ENCODE measurements at places on chromosomes 7 and 10.
A peak's percentile ranks its signal among the peaks of the same experiment; 100 is the strongest.

- DNase-seq = peak; percentile 18
Observed at GRCh38 chr10:17831341-17831740, 22.2 kb downstream of the MRC1 start.

DNA sequence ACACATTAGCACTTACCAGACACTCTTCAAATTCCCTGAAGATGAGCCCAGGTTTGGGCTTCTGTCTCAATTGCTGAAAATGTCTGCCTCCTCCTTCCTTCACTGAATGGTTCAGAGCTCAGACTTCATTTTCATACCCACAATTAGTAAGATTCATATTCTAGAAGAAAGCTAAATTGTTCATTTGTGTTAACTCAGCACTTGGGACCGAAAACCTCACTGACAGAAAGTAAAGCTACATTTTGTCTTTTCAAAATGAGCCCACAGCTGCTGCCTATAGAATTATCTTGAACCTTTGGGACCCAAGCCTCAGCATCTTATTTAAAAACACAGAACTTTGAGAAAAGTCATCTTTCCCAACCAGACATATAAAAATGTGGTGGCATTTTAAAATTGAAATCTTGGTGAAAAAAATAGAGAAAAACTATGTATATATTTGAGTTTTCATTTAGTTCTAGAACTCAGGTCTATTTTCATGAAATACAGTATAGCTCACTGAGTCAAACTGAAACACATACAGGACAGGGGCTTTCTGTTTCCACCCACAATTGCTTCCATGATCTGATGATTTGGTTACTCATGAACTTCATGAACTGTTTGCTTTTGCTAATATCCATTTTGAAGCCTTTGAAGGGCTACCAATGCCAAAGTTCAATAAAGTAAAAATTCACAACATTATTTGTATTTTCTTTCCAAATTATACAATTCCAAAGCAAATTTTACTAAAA lies 119.1 kb upstream of the PFKP start:
- no peak for DNase-seq

DNA sequence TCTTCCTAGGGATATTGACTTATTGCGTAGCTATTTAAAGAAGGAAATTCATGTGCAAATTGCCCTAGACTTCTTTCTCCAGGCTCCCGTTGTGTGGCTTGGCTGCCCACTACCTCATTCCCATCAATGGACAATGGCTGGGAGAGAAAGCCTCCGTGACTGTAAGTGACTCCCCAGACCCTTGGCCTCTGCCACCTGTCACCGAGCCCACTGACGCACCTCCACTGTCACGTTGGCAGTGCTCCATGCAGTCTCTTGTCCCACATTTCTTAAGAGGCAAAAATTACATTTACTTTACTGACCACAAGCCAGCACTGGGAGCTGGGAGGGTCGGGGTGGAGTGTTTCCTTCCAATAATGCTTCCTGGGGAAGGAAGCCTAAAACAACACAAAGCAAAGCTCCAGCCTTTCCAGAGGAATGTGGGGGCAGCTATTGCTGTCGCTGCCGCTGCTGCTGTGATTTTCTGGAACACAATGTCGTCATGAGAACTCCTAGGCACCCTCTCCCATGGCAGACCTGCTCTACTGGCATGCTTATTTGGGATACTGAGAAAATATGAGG lies 89.7 kb upstream of the STEAP1B start:
- no peak for DNase-seq

GRCh38 chr7:116948934-116949333 lies 4.4 kb upstream of the ST7 start:
- DNase-seq = no peak

DNA sequence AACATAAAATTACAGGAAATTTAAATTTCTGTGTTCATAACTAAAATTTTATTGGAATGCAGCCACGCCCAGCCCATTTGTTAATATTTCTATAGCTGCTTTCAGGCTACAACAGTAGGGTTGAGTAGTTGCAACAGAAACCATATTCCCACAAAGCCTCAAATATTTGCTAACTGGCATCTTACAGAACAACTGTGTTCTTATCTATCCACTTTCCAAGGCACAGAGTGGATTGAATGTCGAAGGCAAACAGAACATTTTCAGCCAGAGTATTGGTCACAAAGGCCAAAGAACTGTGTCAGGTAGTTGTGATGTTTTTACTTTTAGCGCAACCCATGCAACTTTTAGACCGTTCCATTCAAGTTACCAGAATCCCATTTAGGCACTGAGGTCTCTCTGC lies 51.1 kb upstream of the OPN4 start:
- no peak for DNase-seq

DNA sequence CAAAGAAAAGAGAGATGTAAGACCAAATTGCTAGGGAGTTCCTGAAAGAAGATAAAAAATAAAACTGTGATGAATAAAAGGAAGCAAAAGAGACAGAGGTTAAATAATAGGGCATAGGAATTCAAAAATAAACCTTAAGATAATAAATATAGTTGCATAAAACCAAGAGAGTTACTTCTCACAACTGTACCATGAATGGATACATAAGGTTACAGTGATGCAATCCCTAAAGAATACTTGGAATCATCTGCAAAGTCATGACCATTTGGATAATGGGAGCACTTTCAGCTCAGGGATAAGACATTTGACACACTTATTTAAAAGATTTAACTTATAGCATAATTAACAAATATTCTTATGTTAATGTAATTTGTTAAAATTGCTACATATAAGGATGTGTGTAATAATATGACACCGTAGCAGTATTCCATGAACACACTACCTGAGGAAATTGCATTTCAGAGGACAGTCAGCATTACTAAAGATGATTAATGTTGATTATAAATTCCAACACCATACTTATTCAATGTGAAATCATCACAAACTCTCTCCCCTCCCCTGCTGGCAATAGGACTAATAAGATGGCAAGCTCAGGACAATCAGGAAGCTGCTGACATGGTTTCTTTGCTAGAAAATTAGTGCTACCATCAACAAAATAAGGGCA lies 202.1 kb upstream of the AKR1E2 start:
- DNase-seq = no peak

DNA sequence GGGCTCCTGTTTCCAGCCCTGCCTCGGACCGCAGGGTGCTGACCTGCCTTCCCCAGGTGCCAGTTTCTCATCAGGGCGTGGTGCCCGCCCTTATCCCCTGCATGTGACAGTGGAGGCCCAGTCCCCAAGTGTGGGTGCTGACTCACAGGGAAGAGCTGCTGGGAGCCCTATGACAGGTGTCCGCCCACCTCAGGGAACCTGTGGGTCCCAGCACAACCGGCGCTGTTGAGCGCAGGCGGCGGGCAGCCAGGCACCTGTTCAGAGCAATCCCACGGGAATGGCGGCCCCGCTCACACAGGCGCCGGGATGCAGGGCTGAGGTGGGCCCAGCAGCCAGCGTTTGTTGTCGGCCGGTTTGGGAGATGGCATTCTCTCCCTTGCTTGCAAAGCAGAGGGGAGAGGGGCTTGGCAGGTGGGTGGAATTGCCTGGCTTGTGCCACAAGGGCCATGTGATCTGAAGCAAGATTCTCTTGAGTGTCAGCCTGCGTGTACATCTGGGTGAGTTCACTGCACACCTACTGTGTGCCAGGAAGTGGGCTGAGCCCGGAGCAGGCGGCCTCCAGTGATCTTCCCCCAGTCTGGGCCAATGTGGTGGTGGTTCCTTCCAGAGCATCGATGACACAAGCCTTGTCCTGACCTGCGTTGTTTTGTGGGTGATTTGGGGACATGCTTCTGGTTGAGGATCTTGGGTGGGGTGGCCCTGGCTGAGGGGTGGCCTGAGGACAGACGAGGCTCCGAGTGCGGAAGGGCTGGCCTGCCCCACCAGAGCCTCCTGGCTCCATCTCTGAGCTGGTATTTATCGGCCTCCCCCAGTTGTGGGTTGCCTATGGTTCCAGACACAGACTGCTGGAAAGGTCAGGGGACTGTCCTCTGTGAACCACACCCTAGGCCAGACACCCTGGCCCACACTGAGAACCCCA lies 2.4 kb downstream of the PWWP2B start:
- DNase-seq = no peak

- no peak for DNase-seq
Observed at GRCh38 chr7:148556892-148557291, 33.7 kb upstream of the C7orf33 start.

Data from KBM-7 (cell line).